ENCODE measurements at places on chromosomes 16 and 17.

GRCh38 chr17:66250686-66251085, 21.5 kb upstream of the APOH start:
- DNase-seq: no peak

- DNase-seq: no peak
Observed at GRCh38 chr17:82663381-82664275, 15.4 kb upstream of the WDR45B start.

DNA sequence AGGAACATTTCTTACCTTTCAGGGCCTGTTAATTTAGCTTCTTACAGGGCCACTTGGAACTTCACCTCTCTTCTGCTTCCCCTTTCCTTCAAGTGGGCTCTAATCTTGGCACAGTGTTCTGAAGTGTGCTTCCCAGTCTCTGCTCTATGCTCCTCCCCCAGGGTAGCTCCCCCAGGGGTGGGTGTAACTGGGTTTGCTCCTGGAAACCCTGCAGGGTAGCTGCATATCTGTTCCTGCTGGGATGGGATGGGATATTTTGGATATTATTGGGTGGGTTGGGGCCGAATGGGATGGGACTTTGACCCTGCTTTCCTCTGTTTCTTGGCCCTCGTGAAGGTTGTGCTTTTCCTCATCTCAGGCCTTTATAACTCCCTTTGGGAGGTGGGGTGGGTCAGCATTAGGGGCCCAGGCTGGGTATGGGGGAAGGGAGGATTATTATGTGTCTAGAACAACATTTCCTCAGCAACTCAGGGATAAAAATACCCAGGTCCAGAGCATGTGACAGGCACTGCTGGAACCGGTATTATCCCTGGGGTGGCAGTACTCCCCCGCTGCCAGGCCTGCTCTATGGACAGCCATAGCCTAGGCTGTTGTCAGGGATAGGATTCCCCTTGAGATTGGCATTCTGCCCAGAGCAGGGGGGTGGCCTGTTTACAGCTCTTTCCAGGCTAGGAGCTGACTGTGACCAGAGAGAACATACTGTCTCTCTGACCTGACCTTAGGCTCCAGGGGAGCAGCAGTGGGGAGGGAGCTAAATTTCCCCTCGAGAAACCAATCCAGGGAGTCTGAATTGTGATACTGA, 5.0 kb downstream of the NFE2L1 start:
- no peak for DNase-seq

DNA sequence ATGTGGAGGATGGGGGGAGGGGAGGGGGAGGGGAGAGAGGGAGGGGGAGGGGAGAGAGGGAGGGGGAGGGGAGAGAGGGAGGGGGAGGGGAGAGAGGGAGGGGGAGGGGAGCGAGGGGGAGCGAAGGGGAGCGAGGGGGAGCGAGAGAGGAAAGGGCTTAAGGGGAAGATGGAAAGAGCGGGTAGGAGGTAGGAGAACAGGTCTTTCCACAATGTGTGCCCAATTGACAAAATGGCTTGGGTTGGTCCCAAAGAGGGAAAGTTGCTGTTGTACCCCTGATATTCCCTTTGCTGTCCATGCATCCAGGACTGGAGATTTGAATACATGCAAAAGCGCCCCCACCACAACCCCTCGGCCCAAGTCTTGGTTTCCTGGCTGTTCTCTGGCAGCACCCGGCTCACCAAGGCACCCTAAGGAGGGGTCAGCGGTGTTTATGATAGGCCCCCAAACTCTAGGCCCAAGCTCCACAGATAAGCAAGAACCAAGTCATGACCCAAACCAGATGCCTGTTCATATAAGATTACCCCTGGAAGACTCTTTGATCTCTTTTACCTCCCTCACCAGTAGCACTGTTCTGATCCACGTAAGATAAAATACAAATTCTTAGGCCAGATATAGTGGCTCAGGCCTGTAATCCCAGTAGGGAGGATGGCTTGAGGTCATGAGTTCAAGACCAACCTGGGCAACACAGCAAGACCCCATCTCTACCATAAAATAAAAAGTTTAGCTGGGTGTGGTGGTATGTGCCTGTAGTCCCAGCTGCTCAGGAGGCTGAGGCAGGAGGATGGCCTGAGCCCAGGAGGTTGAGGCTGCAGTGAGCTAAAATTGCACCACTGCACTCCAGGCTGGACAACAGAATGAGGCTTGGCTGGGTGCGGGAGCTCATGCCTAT, 119.6 kb downstream of the ZFHX3 start:
- DNase-seq: no peak

DNA sequence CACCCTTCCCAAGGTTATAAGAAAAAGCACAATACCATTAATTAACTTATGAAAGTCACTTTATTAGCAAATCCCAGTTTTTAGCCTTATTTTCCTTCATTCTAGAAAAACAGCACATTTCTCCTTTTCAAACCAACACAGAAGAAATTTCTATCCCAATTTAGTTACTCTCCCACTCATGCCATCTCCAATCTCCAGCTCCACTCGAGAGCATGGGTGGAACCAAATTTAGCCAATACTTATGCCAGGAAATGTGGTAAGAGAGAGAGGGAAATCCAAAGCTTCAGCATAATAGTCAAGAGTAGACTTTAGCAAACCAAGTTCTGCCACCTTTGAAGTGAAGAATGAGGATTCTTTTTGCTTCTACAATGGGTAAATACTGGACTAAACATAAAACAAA, 288.8 kb downstream of the KIF2B start:
- no peak for DNase-seq

DNA sequence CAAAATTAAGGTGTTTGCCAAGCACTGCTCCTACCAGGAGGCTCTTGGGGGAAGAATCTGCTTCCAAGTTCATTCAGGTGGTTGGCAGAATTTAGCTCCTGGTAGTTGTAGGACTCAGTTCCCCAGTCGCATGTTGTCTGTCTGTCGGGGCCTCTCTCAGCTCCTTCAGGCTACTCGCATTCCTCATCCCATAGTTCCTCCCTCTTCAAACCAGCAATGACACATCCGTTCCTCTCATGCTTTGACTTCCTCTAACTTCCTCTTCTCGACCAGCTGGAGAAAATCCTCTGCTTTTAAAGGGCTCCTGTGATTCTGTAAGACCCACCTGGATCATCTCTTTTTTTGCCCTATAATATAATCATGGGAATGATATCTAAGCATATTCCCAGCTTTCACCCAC, 108.1 kb downstream of the PMP22 start:
- no peak for DNase-seq

DNA sequence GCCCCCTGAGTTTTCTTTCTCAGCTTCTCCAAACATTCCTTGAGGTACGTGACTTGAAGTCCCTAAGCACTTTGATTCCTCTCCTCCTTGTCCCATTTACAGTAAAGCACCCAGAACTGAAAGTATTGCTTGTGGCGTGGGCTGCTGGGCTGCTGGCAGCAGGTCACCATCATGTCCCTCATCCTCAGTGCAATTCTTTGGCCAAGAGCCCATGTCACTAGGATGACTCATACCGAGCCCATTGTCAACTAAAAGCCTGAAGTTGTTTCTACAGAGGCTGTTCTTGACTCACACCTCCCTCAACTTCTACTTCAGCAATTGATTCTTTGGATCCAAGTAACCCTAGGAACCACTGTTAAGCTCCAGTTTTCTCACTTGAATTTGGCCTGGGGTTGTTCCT, 54.3 kb downstream of the KPNA2 start:
- no peak for DNase-seq

GRCh38 chr17:77457572-77458201, 316.9 kb downstream of the SEC14L1 start:
- no peak for DNase-seq

DNA sequence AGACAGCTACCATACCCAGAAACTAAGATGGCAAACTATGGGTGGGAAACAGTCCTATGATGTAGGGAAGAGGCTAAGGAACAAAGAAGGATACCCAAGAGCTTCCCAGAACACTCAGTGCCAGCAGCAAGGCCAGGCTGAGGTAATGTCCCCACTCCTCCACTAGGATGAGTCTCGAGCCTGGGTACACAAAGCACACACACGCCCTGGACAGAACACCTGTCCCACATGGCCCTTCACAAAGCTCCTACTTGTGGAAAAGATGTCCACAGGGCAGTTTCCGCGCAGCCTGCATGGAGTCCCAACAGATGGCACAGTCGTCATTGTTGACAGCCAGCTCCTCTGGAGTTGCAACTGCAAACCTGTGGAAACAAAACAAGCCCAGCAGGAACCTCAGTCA, 23.9 kb downstream of the AMFR start:
- no peak for DNase-seq

GRCh38 chr16:57938936-57939871, 31.7 kb downstream of the CNGB1 start:
- no peak for DNase-seq

GRCh38 chr17:1298606-1299005, 19.1 kb downstream of the TRARG1 start:
- peak; percentile 35 for DNase-seq

DNA sequence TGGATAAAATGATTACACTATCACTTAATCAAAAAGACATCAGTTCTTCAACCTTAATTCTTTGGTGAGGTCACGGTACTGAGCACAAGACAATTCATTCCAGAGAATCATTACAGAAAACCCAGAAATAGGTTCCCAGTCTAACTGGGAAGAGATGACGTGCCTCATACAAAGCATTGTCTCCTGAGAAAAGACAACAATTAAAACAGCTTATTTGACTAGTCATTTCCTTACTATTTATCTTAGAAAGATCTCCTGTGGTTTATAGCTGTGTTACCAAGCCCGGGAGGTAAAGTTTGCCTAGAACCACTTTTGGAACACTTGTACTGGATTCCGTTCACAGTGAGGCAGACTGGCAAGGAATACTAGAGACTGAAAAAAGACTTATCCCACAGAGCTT, 5.1 kb downstream of the PHF12 start:
- no peak for DNase-seq

- no peak for DNase-seq
Observed at GRCh38 chr17:34412965-34413441, 50.0 kb upstream of the CCL1 start.

DNA sequence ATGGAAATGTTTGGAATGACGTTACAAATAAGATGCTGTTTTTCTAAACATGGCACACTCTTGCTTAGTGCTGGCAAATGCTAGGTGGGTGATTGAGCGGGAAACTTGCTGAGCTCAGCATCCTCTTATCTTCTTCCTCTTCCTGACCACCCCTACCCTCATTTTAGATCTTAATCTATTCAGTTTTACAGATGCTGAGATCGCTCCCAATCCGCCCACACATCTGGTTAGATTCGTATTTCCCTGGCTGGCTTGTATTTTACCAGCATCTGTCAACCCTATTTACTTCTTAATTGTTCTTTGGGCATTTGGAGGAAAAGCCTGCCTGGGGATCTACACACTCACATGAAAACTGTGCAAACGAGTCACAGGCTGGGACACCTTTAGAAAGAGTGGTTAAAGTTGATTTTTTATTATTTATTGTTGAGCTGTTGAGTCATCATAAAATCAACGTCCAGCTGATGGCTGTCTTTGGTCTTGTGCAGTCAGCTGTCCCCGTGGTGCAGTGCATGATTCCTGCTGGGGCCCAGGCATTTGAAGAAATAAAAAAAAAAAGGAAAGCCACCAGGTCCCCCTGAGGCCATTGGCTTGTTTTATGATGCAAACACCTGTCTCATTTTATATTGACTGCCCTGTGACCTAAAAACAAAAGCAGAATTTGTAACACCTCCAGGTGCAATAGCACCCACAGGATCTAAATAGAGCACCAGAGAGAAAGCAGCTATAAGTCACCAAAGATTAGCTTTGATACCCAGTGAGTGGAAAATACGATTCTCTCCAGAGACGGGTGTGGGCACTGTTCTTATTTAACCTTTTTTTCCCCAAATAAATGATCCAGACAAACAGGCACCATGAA, 258.6 kb downstream of the HS3ST3B1 start:
- DNase-seq: no peak

GRCh38 chr17:19281161-19281560, 44.0 kb downstream of the EPN2 start:
- no peak for DNase-seq

GRCh38 chr17:58005728-58006559, 1.1 kb downstream of the SRSF1 start:
- no peak for DNase-seq

- DNase-seq: no peak
Observed at GRCh38 chr17:60747069-60747808, 69.6 kb downstream of the BCAS3 start.

GRCh38 chr17:30401097-30401496, 22.4 kb downstream of the CPD start:
- no peak for DNase-seq

GRCh38 chr17:48729335-48730239, 1.0 kb upstream of the HOXB13 start:
- no peak for DNase-seq

DNA sequence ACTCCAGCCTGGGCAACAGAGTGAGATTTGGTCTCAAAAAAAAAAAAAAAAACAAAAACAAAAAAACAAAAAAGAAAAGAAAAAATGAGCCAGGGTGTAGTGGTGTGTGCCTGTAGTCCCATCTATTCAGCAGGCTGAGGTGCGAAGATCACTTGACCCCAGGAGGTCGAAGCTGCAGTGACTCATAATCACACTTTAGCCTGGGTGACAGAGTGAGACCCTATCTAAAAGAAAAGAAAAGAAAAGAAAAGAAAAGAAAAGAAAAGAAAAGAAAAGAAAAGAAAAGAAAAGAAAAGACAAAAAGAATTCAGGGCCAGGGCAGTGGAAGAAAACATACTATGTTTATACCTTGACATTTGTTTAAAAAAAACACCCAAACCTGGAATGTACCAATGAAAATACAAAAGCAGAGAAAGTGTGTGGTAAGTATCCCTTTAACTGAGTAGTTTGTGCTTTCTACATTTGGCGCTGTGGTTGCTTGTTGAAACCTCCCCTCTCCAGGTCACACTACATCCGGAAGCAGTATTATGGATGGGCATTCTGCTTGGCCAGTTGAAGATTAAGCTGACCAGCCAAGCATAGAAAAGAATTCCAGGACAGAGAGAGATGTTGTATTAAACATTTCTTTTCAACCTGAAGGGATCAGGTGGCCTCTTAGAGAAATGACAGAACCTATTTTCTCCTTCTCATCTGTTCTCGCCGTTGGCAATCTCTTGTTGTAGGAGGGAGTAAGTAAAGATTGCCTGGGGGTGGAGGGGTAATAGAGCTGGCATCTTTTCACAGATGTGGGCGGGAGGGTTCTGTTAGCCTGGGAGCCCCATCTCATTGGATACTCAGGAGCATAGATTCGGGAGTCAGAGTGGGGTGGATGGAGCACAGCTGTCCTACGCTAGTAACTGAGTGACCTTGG, 12.1 kb upstream of the PRKCB start:
- no peak for DNase-seq

- DNase-seq: no peak
Observed at GRCh38 chr17:41667280-41668041, 21.2 kb upstream of the EIF1 start.
